Kidney (tissue), 22 donors: ENCODE measurements at places on chromosomes 12 and 14. TPM values are rescaled to one million over a fixed set of nuclear protein-coding genes. Genes with fewer than 3 reads are reported as not detected.

DNA sequence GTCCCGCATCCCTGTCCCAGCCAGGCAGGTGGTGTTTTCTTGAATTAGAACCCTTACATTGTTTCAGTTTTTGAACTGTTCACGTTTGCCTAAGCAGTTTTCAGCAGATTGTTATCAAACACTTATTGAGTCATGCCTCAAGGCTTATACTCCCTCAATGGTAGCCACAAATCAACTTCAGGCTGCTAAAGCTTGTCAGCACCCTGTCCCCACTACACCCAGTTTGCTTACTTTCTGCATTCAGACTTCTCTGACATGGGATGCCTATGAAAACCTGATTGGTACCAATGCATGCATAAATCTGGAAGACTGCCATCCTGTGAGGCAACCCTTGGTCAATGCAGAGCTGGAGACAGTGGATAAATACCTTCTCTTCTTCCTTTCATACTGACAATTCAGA is 225.4 kb downstream of the BTG1 start:
- no peak overlapping the region for H3K4me3 ChIP-seq
- no peaks in the 10 kb centered on the region for H3K4me1 ChIP-seq
- H3K27ac ChIP-seq, result no peak overlapping the region
- DNase-seq, result no peak
- no peaks in the 10 kb centered on the region for H3K27me3 ChIP-seq

Gene BTBD6
- 38.9 TPM for total RNA-seq

GRCh38 chr14:52821805-52822250 is 30.4 kb upstream of the GNPNAT1 start:
- no peaks in the 10 kb centered on the region for H3K36me3 ChIP-seq
- peaks cover 5% of the 10 kb centered on the region for H3K4me1 ChIP-seq
- H3K27ac ChIP-seq, result no peak overlapping the region
- no peak for DNase-seq
- H3K27me3 ChIP-seq, result no peaks in the 10 kb centered on the region
- no peak overlapping the region for H3K4me3 ChIP-seq

GRCh38 chr12:49208676-49209075 is 19.8 kb upstream of the TUBA1A start:
- no peak overlapping the region for H3K4me3 ChIP-seq
- no peak for DNase-seq
- H3K4me1 ChIP-seq, result no peaks in the 10 kb centered on the region
- no peaks in the 10 kb centered on the region for H3K36me3 ChIP-seq
- H3K27me3 ChIP-seq, result no peaks in the 10 kb centered on the region
- no peak overlapping the region for H3K27ac ChIP-seq

GRCh38 chr12:63989301-63989845 is 144.9 kb downstream of the SRGAP1 start:
- no peaks in the 10 kb centered on the region for H3K36me3 ChIP-seq
- H3K27me3 ChIP-seq, result no peaks in the 10 kb centered on the region
- H3K4me3 ChIP-seq, result no peak overlapping the region
- no peak for DNase-seq

- no peaks in the 10 kb centered on the region for H3K36me3 ChIP-seq
- H3K4me3 ChIP-seq, result no peak overlapping the region
Measured at GRCh38 chr12:120630104-120630892, 10.1 kb upstream of the CABP1 start.

Gene TTC9
- 5.2 TPM for total RNA-seq

Gene SERPINA9
- total RNA-seq, result not detected

GRCh38 chr14:72559669-72560255 is 334.1 kb downstream of the DPF3 start:
- no peak overlapping the region for H3K4me3 ChIP-seq
- no peak for DNase-seq
- no peaks in the 10 kb centered on the region for H3K27me3 ChIP-seq
- H3K36me3 ChIP-seq, result no peaks in the 10 kb centered on the region
- H3K4me1 ChIP-seq, result no peaks in the 10 kb centered on the region
- H3K27ac ChIP-seq, result no peak overlapping the region

Gene CYP27B1
- 3.5 TPM for total RNA-seq

- H3K27ac ChIP-seq, result no peak overlapping the region
- no peak overlapping the region for H3K4me3 ChIP-seq
- DNase-seq, result no peak
- H3K27me3 ChIP-seq, result no peaks in the 10 kb centered on the region
- H3K4me1 ChIP-seq, result no peaks in the 10 kb centered on the region
Measured at GRCh38 chr12:125852116-125852515, 786.9 kb downstream of the AACS start.

DNA sequence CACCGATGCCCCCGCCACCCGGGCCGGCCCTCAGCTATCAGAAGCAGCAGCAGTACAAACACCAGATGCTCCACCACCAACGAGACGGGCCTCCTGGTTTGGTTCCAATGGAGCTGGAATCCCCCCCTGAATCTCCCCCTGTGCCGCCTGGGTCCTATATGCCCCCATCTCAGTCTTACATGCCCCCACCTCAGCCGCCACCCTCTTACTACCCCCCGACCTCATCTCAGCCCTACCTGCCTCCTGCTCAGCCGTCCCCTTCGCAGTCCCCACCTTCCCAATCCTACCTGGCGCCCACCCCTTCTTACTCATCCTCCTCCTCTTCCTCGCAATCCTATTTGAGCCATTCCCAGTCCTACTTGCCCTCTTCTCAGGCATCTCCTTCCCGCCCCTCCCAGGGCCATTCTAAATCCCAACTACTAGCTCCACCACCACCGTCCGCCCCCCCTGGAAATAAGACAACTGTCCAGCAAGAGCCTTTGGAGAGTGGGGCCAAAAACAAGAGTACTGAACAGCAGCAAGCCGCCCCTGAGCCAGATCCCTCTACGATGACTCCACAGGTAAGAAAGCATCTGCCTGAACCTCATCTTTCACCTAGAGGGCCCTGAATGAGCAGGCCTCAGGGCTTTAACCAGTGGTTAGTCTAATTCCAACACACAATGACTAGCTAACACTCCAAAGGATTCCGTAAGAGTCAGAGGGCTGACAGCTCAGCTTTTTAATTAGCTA is 851 bp downstream of the YLPM1 start:
- peak overlapping the region; percentile 78 for H3K4me3 ChIP-seq
- no peaks in the 10 kb centered on the region for H3K36me3 ChIP-seq
